ENCODE measurements at places on chromosomes 3 and 15. TPM values are rescaled to one million over a fixed set of nuclear protein-coding genes. Genes with fewer than 3 reads are reported as not detected.

The SLC38A3 gene
- total RNA-seq: not detected

The ARHGEF26 gene
- total RNA-seq: 3.6 TPM

The CASR gene
- not detected for total RNA-seq

The SLC22A14 gene
- total RNA-seq: 0.59 TPM

The CDV3 gene
- total RNA-seq: 177 TPM
